ENCODE measurements at places on chromosomes 7 and 10.
A peak's percentile ranks its signal among the peaks of the same experiment; 100 is the strongest.

- DNase-seq, result no peak
These were observed 166.3 kb upstream of the TMEM196 start for GRCh38 chr7:19939746-19940145.

DNA sequence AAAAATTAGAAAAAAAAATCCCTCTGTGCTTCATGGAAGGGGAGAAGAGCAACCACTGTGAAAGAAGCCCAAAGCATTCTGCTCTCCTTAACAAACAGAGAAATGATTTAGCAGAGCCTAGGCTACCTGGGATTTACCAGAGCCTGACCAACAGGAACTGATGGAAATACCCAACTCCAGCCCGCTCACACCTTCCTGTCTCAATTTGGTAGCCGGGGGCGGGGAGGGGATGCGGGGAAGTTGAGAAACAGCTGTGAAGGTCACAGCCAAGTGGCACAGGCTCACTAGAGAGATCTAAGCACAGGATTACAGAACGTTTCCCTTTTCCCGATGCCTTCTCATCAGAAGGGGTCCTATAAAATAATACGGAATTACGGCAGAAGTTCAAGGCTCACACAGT lies 17.6 kb downstream of the RSU1 start:
- DNase-seq, result no peak

DNA sequence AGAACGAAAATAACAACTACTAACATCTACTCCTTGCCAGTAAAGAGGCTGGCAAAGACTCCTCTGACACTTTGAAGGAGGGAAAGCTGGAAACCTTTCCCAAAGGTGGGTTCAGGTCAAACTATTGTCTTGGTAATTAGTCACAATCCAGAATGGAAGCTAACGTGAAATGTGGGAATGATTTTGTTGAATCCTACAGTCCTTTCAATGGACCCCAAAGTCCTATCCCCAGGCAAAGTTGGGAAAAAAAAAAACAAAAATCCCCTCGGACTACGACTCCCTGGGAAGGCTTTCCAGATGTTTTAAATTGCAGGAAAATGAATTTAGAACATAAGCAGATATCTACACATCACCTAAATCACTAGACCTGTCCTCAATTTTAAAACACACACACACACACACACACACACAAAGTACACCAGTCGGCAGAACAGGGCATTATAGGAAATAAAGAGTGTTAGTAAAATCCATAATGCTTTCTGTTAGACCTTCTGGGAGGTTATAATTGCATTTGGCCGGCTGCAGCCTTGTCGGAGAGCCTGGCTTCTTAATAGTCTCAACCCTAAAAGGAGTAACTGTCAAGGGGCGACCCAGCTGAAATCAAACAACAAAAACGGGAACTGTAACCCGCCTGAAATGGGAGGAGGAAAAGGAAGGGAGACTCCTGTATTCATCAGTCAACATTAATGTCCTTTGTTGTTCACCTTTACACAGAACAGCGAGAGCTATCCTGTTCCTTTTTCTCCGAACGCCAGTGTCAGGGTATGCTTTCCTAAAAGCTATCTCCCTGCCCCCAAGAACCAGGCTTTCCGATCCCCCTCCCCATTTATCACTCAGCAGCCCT lies 1.5 kb downstream of the DOCK4 start:
- no peak for DNase-seq

GRCh38 chr7:52473756-52474155 lies 561.7 kb upstream of the POM121L12 start:
- DNase-seq, result no peak

- DNase-seq, result peak; percentile 17
These were observed 36.1 kb downstream of the SGPL1 start for GRCh38 chr10:70851597-70852475.

GRCh38 chr7:70774950-70775527 lies 356.9 kb upstream of the GALNT17 start:
- DNase-seq, result no peak

DNA sequence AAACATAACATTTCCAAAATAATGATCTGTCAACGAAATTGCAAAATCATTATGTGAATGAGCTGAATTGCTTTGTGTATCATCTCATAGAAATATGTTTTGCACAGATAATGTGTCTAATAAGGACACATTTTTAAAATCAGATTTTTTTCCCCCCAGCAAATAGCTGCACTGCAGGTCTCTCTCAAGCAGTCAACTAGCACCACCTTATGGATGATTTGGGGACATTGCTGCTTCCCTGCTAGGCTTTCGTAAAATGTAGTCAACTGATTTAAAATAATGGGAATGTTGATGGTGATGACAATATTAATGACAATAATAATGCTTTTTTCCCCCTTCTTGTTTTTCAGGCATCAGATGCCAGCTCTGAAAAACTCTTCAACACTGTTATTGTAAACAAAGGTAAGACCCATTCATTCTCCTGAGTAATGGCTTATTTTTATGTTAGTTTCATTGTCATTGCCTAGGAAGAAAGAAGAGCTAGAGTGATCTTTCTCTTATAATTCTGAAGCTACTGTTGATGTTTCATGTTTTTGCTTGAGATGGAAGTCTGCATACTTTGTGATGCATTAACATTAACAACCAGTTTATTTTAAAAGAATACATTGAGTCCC lies 433.6 kb upstream of the GALNT17 start:
- peak; percentile 54 for DNase-seq

GRCh38 chr10:81019029-81019890 lies 481.6 kb downstream of the SH2D4B start:
- no peak for DNase-seq
